ENCODE measurements at places on chromosomes 12 and 14.

GRCh38 chr14:93764211-93764659 lies 24.1 kb downstream of the PRIMA1 start:
- no peak for DNase-seq

DNA sequence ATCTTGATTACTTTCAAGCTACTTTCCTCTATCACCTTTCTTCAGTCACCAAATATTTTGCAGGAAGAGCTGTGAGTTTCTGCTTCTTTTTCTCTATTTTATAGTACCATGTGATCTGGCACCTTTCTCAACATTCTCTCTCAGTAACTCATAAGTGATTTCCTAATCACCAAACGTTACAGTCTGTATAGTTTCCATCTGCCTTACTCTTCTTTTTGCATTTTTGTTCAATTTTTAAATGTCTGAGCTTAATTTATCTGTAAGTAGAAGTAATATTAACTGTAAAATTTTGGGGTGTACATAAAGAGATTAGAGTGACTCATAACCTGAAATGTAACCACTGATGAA lies 422.1 kb upstream of the SYT1 start:
- no peak for DNase-seq

- DNase-seq: no peak
These were observed 22.0 kb downstream of the GALC start for GRCh38 chr14:87971010-87971409.

DNA sequence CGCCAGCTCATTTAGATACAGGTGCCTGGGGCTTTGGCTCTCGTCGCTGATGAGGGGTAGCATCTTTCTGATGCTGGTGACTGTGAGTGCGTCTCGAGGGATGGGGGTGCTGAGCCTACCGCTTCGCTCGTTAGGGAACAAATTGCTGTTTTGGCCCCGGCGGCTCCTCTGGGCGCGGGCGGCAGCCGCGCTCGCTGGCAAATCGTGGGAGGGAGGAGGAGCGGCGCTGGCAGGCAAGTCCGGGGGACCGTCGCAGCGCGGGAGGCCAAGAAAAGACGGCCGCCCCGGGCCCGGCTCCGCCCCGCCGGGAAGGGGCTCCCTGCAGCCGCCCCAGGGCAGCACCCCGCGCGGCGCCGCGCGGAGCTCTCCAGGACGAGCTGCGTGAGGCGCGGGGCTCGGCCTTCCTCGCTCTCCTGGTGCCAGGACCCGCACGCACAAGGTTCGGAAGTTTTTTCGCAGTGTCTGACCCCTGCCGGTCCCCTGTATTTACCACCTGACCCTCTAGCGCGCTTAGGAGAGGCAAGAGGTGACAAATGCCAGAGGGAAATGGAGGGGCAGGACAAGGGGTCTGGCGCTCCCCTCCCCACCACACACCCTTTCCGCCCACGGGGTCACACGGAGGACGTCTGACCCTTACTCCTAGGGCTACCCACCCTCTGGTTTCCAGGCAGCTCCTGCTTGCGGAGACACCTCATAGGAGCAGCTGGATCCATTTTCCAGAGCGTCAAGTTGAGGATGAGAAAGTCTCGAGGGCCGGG lies 899 bp upstream of the KCNH3 start:
- peak; percentile 59 for DNase-seq

DNA sequence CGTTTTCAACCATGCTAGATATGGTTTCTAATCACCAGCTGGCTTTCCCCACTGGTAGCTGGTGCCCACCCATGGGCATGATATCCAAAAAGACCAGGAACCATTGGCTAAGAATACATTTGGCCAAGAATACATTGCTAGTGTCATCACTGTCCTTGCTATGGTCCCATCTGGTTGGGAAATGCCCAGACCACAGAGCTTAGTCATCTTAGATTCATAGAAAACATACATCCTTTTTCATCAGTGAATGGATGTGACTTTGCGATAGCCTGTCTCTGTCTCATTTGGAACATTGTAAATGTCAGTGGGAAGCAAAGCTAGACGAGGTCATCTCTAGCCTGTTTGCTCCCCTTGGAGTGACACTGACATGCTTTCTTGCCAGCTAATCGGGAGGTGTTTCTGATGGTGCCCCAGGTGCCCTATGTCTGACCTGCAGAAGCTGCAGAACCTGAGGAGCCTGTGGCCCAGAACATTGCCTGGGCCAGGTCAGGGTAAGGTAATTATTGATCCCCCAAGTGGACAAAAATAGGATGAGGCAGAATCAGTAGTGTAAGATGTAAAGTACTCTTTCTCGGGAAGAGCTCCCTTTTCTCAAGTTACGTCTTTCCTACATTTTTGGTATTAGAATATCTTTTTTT lies 194.8 kb downstream of the SLC41A2 start:
- DNase-seq: peak; percentile 92

DNA sequence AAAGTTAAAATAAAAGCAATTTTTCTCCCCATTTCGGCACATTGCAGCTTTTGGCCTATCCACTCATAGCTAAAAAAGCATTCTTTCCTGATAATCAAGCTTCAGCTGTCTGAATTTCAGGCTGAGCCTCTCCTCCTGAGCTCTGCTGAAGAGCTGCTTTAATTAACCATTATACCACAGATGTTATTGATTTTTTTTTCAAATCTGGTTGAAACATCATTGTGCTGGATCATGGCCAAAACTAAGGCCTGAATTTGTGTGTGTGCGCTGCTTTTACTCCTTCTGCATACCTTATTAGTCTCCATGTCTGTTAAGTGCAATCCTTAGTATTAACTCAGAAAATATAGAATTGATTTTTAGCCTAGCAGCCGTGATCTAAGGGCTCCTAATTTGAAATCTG lies 52.3 kb downstream of the MBIP start:
- DNase-seq: no peak

- DNase-seq: no peak
These were observed 118.8 kb downstream of the DPF3 start for GRCh38 chr14:72774894-72775620.

DNA sequence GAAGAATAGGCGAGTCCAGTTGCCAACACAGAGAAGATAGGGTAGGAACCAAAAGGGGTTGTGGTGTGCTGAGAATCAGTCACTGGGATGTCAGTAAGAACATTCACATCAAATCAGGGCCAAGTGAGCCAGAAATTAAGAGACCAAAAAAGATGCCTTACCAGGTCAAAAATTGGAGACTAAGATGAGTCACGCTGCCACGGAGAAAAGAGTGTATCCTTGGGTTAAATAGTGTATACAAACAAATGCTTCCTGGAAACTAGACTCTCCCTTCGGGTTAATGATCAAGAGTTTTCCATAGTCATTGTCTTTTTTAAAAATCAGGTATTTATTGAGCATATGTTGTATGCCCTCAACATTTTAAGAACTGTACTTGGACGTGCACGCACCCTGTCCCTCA lies 45.2 kb upstream of the BAZ1A start:
- no peak for DNase-seq

DNA sequence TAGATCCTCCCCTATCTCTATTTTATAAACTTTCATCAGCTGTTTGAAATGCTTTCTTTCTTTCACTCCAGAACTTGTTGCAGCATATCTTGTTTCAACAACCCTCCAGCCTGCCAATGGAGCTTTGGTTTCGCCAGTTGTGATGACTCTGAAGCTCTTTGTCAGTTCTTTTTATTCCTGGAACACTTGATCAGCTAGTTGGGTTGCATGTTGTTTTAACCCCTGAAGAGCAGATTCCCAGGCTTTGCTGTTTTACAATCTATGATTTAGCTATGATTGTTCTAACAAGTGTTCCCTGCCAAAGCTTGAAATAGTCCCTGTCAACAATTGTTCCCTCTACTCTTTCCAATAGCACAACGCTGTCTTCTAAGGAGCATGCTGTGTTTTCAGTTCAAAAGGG lies 50.6 kb upstream of the FUT8 start:
- no peak for DNase-seq

GRCh38 chr12:129351481-129351880 lies 498.2 kb downstream of the GLT1D1 start:
- DNase-seq: no peak

- DNase-seq: no peak
These were observed 65.4 kb downstream of the RBM19 start for GRCh38 chr12:113900716-113901115.

GRCh38 chr12:131457028-131457310 lies 253.9 kb upstream of the SFSWAP start:
- DNase-seq: no peak

DNA sequence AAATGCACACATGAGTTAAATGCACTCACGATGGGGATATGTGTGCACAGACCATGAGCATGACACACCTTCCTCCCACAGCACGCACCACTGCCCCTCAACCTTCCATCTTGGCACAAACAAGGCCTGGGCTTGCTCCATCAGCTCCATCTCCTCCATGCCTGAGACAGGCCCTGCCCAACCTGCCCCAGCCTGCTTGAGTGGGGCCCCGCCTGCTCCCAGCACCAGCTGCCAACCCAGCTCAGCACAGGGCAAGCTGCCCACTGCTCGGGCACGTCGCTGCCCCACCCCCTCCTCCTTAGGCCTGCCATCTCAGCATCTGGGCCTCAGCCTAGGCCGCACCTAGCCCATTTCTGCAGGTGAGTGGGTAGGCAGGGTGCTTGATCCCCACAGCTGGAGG lies 27.6 kb upstream of the KRT78 start:
- no peak for DNase-seq

DNA sequence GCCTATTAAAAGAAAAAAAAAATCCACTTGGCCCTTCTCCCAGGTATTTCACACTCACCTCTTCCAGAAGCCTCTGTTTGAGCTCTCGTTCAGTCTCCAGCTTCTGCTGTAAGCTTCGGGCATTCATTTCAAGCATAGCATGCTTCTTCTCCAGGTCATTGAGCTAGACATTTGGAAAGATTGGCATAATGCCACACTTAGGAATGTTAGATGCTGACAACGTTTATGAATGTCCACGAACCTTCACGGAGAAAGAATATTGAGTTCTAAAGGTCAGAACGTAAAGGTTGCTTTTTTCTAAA lies 60.5 kb downstream of the PRKAB1 start:
- no peak for DNase-seq

DNA sequence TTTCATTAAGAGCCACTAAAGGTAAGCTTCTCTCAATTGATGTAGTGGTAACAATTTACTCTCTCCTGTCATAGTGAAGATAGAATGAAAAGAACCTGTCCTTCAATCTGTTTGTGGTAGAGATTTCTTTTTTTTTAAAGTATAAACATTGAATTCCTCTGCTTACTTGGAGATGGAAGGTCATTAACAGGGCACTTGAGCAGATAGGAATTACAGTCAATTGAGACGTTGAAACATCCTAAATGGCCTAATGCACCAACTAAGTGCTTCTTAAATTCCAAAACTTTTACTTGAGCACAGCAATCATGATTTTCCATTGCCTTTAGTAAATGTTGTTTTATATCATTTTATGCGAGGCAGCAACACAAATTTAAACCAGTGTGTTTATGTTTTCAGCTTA lies 241.4 kb downstream of the FOXG1 start:
- DNase-seq: no peak

- peak; percentile 89 for DNase-seq
These were observed 13.9 kb upstream of the NUDT4 start for GRCh38 chr12:93363841-93364297.

DNA sequence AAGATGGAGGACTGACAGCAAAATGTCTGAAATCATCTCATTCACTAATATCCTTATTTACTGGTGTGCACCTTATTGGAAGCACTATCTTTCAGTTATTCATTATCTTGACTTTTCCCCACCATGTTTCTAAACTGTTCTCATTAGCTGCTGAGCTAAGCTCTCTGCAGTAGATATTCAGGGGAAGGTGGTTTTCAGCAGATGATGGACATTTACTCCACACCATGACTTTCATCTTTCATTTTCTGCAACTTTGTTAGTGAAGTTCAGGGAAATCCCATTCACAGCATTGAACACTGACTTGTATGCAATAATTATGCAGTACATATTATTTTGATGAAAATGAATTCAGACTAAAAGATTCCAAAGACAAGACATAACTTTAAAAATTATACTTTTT lies 373.6 kb upstream of the FLRT2 start:
- DNase-seq: no peak

DNA sequence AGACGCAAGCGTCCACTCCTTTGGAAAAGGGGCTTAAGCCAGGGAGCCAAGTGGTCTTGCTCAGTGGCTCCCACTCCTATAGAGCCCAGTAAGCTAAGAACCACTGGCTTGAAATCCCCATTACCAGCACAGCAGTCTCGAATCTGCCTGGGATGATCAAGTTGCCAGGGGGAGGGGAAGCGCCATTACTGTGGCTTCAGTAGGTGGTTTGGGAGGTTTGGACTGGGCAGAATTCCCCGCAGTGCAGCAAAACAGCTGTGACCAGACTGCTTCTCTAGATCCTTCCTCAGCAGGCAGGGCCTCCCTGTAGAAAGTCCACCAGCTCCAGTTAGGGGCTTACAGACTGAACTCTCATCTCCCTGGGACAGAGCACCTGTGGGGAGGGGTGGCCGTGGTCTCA lies 115.4 kb downstream of the TMEM117 start:
- DNase-seq: no peak

DNA sequence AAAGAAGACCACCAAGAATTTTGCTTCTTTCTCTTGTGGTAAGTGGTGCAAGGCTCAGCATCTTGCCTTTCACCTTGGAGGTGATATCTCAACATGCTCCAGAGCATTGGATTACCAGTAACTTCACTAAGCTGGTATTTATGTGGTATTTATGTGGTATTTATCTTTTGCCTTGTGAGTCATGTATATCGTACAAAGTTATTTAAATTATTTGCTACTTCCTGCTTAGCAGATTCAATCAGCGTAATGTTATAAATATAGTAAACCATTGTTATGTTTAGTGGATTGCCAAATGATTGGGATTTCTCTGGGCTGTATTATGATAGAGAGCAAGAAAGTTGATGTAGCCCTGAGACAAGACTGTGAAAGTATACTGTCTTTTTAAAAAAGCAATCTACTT lies 366.4 kb downstream of the IPO8 start:
- no peak for DNase-seq

- DNase-seq: no peak
These were observed 5.9 kb downstream of the VTI1B start for GRCh38 chr14:67668559-67668958.

DNA sequence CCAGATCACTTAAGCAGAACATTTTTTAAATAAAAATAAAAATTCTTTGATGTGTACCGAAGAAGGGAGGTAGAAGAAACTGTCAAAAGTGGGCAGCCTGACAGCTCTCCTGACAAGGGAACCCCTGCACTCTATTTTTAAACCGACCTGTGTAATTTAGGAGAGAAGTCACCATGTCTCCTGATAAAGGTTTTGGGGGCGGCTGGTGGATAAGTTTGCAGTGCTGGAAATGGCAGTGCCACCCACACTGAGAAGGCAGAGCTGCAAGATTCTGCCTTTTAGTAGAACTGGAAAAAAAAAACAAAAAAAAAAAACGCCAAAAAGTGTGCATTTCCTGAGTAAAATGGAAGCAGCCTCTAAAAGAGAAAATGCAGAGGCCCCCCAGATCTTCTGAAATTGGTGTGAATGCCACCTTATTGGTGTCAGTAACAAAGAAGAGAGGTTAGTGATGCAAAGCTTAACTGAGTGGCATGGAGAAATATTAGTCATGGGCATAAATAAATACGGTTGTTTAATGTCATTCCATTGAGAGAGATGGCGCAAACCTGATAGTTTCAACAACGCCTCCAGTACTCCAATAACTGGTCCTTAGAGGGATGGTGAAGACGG lies 24.7 kb downstream of the DUSP6 start:
- DNase-seq: no peak
